Stimulated activated CD4-positive, alpha-beta T cell treated with anti-CD3 and anti-CD28 coated beads, Interleukin-4, amount 100 ng/mL, for 4 hours (primary cell): ENCODE measurements at places on chromosomes 3 and 15.

- no peak for DNase-seq
These were observed 162.8 kb upstream of the PEX5L start for GRCh38 chr3:180199417-180199995.

GRCh38 chr3:126481808-126482502 lies 6.3 kb upstream of the ZXDC start:
- DNase-seq: no peak

- no peak for DNase-seq
These were observed 14.6 kb downstream of the PLXNA1 start for GRCh38 chr3:126997455-126998038.

- no peak for DNase-seq
These were observed 9.7 kb upstream of the DAG1 start for GRCh38 chr3:49460188-49460890.

- no peak for DNase-seq
These were observed 46.3 kb upstream of the P3H2 start for GRCh38 chr3:190166948-190167347.

GRCh38 chr15:38961456-38961855 lies 396.8 kb upstream of the RASGRP1 start:
- DNase-seq: no peak
